ENCODE measurements at places on chromosomes 12 and 14.

GRCh38 chr14:24262821-24263733 lies at the start of gene TGM1:
Gene TGM1 (minus strand): TSS chr14:24263177. CDS start chr14:24262352, 825 bp downstream.
- DNase-seq = no peak

GRCh38 chr14:66716227-66716626 lies 208.3 kb downstream of the GPHN start:
- DNase-seq = no peak

DNA sequence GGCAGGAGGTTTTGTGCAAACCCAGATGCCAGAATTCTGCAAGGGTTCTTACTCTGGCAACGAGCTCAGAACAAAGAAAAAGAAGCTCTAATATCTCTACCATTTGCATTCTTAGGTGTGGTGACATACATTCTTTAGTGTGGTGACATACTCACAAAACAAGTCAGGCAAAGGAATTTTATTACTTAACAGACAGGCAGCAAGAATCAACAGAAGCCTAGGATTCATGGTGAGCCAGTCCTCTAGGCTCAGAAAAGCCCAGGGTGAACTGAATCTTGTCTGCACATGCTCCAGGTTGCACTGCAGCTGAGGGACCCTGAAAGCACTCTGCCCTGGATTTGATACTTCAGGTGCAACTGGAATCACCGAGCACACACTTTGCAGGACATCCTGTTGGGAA lies 122.4 kb upstream of the PTPRQ start:
- no peak for DNase-seq

- DNase-seq = no peak
Observed at GRCh38 chr12:64808110-64808509, 16.3 kb upstream of the TBC1D30 start.

DNA sequence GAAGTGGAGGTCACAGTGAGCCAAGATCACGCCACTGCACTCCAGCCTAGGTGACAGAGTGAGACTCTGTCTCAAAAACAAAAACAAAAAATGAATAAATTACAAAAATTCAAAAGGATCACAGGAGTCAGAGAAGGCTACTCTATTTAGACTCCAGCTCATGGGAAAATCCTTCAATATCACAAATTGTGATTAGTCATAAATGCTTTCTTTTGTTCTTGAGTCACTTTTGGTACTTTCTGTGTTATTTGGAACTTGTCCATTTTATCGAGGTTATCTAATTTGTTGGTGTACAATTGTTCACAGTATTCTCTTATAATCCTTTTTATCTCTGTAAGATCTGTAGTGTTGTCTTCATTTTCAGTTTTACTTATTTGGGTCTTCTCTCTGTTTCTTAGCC lies 18.9 kb downstream of the ALDH2 start:
- DNase-seq = no peak

DNA sequence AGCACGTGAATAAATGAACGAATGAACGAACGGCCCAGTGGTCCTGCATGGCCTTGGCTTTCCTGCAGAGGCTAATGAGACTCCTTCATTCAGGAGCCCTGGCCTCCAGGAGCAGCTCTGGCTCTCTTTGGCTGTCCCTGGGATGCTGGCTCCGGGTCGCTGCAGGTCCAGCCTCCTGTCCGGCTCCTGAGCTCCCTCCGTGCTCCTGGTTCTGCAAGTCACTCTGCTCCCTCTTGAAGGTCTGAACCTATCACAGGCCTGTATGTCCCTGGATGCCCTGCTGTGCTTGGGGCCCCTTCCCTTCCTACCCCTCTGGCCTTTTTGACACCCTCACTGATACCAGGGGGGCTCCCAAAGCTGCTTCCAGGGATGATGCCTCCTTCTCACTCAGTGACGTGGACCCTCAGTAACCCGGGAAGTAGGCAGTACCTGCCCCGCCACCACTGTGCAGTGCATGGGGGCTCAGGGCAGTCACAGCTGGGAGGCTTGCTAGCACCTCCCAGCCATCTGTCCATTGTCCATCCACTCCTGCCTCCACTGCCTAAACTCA lies 133.7 kb upstream of the C14orf180 start:
- no peak for DNase-seq

- DNase-seq = no peak
Observed at GRCh38 chr12:93039930-93040329, 110.8 kb upstream of the EEA1 start.
